ENCODE measurements at places on chromosomes 7 and 10.

- DNase-seq, result peak; percentile 35
Observed at GRCh38 chr7:30225863-30226613, 58.4 kb upstream of the ZNRF2 start.

DNA sequence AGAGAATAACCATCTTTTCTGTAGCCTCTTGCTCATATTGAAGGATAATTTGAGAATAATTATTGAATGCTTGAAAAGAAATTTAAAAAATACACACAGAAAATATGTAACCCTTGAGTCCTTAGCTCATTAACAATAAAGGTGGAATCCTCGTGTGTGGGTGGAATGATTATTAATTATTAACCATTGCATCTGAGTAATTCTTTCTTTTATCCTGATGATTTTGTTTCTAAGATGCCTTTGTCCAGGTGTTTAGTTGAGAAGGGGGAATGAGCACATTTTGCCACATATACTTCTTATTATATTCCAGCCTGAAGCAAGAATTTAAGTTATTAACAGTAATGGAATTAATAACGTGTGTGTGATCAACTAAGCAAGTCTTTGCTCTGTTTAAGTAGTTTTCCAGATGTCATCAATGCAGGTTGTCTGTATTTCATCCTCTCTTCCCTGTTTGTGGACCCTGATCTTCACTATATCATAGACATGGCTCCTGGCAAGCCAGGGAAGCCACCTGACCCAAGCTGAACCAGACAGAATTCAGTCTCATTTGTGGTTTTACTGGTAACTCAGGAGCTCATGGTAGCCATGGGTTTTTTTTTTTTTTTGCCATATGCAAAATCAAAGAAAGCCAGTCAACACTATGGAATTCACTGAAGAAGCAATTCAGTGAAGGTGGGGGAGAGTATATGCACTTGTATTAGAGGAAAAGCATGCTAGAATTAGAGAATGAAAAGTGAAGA lies 144.3 kb downstream of the KIF20B start:
- peak; percentile 6 for DNase-seq

DNA sequence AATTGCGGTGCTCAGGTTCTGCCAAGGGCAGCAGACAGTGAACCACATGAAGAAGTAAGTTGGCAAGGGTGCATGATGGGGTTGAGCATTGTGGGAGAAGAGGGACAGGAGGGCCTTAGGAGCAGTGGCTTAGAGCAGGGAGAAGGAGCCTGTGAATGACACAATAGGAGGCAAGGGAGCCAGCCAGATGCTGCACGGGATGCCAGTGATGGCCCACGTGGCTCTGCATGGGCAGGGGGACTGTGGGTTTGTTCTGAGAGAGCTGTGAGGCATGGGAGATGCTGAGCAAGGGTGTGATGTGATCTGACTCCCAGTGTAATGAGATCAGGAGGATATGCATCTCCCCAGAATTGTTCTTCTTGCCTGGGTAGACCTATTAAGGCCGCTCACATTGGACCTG lies 60.9 kb downstream of the C10orf90 start:
- no peak for DNase-seq

- DNase-seq, result no peak
Observed at GRCh38 chr7:55307123-55307916, 57.8 kb upstream of the LANCL2 start.

DNA sequence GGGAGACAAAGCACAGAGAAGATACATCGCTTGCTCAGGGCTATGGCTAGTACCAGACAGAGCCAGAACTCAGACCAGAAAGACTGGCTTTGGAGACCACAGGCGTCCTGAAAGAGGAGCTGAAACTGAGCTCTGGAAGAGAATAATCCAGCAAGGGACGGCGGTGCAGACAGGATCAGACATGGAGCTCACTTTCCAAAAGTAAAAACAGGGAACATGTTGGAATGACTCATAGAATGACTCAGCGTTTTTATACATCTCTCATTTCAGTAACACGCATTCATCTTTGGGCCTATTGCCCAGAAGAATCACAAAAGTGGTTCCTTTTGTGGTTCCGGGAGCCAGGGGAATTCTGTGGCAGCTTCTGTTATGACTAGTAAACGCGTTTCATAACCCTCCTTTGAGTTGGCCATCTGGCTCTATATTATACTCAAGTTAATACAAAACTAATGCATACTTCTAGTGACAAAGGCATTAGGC lies 37.2 kb downstream of the PLEKHS1 start:
- DNase-seq, result peak; percentile 98

DNA sequence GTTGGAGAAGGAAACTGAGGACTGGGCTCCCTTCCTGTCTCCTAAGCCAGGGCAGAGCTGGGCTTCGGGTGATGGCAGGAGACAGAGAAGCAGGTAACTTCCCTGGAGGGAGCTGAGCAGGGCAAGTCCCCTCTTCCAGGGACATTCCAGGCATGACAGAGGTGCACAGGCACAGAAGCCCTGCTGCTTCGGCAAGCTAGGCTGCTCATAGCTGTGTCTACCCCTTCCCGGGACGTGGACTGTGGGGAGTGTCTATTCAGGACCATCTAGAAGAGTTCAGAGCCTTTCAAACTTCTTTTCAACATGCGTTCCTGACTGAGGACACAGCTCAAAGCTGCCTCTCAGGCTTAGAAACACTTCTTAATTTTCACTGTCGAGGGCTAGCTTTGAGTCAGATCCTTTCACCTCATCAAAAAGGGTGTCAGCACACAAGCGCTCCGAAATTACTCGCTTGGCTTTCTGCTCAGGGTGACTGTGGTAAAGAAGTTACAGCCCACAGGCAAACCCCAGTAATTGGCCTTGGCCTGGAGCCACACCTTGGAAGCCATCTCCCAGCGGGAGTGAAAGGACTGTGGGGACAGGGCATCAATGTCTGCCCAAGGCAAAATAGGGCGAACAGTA lies 63.7 kb upstream of the STEAP1B start:
- peak; percentile 20 for DNase-seq

DNA sequence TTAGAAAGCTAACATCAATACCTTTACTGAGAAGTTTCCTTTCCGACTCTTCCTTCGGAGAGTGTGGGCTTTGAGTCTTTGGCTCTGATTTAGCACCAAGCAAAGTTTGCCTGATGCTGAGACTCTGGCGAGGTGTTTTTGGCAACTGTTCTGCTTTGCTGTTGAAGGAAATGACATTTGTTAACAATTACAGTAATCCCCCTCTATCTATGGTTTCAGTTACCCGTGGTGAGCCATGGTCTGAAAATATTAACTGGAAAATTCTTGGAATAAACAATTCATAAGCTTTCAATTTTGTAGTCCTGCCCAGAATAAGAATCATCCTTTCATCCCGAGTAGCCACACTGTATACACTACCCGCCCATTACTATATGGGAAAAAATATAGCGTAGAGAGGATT lies 126.3 kb downstream of the ARHGAP21 start:
- DNase-seq, result no peak

DNA sequence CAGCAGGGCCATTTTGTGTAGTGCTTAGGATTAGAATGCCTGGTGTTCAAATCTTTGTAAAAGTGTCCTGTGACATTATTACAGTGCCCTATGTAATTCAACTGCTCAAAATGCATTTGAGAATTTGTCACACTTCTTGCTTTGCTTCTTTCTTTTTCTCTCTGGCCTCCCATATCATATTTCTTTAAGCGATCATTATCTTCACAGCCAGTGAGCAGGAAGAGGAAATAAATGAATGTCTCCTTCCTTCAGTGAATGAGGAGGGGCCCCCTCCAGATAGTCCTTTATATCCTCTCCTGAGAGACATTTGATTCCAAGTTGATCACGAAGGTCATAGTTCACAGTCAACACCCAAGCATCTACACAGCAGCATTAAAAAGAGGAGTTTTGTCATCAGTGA lies 425.1 kb upstream of the NPVF start:
- no peak for DNase-seq

- no peak for DNase-seq
Observed at GRCh38 chr7:127847641-127848040, 183.6 kb downstream of the LRRC4 start.

DNA sequence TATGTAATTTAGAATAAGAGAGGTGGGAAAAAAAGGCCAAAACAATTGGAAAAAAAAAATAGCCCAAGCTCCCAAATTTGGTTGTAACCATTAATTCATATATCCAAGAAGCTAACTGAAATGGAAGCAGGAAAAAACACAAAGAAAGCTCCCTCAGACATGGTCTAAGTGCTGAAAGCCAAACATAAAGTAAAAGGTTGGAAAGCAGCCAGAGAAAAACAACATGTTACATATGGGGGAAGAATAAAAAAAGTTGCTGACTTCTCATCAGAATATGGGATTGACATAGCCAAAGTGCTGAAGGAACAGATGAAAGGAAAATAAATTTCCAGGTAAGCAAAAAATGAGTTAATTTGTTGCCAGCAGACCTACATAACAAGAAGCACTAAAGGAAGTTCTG lies 40.3 kb downstream of the PDZD8 start:
- DNase-seq, result no peak

- DNase-seq, result no peak
Observed at GRCh38 chr7:28470344-28470743, 58.0 kb downstream of the CREB5 start.

- DNase-seq, result no peak
Observed at GRCh38 chr7:130877236-130877990, 143.4 kb upstream of the KLF14 start.

DNA sequence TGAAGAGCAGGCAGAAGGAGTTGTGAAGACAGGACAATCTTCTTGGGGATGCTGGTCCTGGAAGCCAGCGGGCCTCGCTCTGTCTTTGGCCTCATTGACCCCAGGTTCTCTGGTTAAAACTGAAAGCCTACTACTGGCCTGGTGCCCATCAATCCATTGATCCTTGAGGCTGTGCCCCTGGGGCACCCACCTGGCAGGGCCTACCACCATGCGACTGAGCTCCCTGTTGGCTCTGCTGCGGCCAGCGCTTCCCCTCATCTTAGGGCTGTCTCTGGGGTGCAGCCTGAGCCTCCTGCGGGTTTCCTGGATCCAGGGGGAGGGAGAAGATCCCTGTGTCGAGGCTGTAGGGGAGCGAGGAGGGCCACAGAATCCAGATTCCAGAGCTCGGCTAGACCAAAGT lies 1.5 kb downstream of the CHPF2 start:
- no peak for DNase-seq

DNA sequence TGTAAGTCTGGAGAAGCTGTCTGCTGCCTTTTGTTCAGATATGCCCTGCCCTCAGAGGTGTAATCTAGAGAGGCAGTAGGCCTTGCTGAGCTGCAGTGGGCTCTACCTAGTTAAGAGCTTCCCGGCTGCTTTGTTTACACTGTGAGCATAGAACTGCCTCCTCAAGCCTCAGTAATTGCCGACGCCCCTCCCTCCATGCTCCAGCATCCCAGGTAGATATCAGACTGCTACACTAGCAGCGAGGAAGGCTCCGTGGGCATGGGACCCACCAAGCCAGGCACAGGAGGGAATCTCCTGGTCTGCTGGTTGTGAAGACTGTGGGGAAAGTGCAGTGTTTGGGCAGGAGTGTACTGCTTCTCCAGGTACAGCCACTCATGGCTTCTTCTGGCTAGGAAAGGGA lies 26.4 kb upstream of the CXCL12 start:
- no peak for DNase-seq

DNA sequence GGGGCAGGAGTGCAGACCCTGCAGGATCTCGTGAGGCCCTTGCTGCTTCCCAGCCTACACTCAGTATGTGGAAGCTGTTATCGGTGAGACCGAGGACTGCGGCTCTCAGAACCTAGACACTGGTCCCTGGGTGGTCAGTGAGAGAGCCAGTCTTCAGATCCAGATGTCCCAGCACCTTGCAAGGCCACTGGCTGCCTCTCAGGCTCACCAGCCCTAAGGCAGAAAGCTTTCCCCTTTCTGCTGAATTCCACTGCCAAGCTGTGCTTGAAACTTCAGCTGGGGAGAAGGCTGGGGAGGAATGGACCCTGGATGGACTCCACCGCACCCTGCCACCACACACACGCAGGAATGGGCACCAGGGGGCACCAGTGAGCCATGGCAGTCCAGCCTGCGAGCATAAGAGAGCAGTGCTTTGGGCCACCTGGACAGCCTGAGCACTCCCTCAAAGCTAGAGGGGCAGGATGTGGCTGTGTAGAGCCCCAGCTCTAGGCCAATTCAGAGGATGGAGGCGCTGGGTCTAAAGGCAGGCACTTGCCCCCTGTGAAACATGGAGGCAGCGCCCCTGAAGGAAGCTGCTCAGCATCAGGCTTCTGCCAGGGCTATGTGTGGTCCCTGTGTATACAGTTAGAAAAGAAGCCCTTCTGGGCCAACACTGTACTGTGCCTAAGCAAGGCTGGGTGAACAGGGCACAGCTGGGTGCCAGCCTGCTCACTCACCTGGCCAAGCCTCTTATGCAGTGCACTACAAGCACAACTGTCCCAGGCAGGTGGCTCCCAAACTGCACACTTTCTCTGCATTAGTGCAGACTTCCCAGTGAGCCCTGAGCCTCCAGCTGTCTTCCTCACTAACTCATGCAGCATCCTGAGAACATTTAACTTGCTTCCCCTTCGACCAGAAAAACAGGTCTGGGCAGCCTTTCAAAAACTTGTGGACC lies 21.6 kb downstream of the TMEM72 start:
- peak; percentile 85 for DNase-seq

DNA sequence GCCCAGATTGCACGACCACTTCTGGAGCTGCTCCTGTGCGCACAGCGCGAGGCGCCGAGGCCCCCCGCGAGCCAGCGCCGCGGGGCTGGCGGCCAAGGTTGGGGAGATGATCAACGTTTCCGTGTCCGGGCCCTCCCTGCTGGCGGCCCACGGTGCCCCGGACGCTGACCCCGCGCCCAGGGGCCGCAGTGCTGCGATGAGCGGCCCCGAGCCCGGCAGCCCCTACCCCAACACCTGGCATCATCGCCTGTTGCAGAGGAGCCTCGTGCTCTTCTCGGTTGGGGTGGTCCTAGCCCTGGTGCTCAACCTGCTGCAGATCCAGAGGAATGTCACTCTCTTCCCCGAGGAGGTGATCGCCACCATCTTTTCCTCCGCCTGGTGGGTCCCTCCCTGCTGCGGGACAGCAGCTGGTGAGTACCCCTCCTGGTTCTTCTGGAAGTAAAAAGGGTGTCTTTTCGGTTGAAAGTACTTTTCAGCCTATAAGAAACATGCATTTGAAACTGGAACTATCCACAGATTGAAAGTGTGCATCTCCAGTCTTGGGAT lies 683 bp downstream of the INSIG1 start:
- DNase-seq, result no peak

DNA sequence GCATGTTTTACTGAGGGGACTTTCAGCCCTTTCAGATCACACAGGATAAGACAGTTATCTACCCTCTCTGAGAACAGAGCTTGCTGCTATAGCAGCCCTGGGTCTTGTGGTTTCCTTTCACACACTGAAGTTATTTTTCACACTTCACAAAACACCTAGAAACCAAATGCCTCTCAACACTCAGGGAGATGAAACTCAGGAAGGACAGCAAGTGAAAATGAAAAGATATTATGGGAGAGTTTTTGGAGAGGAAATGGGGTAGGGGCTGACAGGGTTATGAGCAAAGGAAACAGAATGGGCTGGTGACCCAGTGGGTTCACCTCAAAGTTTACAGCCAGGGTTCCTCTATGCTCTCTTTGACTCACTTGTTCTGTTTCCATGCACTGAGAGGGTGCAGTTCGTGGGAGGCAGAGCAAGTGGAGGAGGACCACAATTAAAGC lies 17.0 kb upstream of the GIMAP2 start:
- DNase-seq, result no peak
